Stimulated activated CD8-positive, alpha-beta memory T cell treated with anti-CD3 and anti-CD28 coated beads, Interleukin-15, amount 100 ng/mL, for 1 hour (primary cell): ENCODE measurements at places on chromosomes 4 and X.

DNA sequence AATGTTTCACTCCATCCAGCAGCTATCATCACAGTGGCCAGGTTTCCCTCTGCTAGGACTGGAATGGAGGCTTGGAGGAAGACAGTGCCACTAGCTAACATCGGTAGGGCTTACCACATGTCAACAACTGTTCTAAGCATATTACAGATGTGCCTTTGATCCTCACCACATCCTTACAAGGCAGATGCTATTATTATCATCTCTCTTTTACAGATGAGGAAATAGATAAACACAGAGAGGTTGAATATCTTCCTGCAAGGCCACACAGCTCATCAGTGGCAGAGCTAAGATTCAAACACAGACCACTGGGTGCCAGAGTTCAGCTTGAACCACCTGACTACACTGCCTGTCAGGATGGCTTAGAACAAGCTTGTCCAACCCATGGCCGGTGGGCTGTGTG lies 47.4 kb downstream of the MAMLD1 start:
- no peak for DNase-seq

- DNase-seq = no peak
Measured at GRCh38 chr4:139145552-139145932, 31.5 kb downstream of the ELF2 start.

DNA sequence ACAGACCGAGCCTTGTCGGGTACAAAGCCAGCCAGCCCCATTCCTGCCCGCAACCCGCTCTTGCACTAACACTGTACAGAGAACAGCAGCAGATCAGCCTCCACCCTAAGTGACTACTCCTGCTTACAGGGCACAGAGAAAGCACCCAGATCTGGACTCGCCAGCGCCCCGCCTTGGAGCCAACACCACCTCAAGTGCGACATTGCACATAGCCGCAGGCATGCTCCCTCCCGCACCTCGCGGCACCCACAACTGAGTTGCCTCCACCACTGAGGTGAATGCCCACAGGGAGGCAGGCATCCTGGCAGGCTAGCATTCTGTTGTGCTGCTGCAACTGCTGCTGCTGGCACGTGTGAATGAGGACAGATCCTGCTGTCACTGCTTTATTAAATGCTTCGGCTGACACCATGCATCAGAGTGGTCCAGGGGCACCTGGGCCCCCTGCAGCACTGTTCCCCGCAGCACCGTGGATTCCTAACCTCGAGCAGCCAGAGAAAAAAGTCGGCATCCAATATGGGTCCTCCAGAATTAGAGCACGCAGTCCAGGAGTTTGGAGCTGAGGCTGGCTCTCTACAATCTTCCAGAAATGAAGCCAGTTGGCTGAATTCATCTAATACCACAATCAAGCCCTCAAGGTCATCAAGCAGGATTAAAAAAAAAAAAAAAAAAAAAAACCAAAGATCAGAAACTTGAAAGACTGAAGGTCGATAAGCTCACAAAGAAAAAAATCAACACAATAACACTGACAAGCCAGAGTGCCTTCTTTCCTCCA lies 352.9 kb downstream of the GASK1B start:
- no peak for DNase-seq

GRCh38 chrX:25536307-25536970 lies 520.7 kb upstream of the ARX start:
- no peak for DNase-seq

GRCh38 chr4:10079256-10079655 lies 37.3 kb downstream of the WDR1 start:
- no peak for DNase-seq

- no peak for DNase-seq
Measured at GRCh38 chr4:116636917-116637316, 448.5 kb downstream of the TRAM1L1 start.

DNA sequence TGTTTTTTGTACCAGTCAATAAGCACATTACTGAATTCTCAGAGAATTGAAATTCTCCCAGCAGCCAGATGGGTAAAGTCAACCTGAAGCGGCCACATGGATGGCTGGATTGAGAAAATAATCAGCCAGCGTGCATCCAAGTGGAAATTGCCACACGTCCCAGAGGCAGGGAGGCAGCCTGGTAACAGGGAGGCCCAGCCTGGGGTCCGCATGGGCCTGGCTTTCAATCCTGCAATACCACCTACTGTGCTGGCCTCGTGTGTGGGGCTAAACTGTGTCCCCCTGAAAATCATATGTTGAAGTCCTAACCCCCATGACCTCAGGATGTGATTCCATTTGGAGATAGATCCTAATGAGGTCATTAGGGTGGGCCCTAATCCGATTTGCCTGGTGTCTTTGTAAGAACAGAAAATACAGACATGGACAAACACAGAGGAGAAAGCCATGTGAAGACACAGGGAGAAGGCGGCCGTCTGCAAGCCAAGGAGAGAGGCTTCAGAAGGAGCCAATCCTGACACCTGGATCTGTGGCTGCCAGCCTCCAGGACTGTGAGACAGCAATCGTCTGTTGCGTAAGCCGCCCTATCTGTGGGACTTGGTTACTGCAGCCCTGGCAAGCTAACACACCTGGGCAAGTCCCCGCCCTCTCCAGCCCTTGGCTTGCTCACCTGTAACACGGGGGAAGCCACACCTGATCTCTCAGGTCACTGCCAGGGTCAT lies 90.3 kb downstream of the JAKMIP1 start:
- no peak for DNase-seq

- DNase-seq = no peak
Measured at GRCh38 chr4:82508011-82508410, 53.8 kb downstream of the TMEM150C start.
